ENCODE measurements at places on chromosomes 2 and 18. TPM values are rescaled to one million over a fixed set of nuclear protein-coding genes. Genes with fewer than 3 reads are reported as not detected.

AQP12B gene
- total RNA-seq: not detected

REG3G gene
- total RNA-seq: not detected

VSNL1 gene
- not detected for total RNA-seq

ALKAL2 gene
- total RNA-seq: not detected

CHST9 gene
- not detected for total RNA-seq

HNRNPA3 gene
- total RNA-seq: 250 TPM

EPHA4 gene
- 36.4 TPM for total RNA-seq

SLC4A3 gene
- not detected for total RNA-seq

- DNase-seq: no peak
- H3K27me3 ChIP-seq: no peaks in the 10 kb centered on the region
- peak overlapping the region; percentile 71 for H3K4me3 ChIP-seq
- H3K36me3 ChIP-seq: peaks cover 30% of the 10 kb centered on the region
- H3K4me1 ChIP-seq: peaks cover 85% of the 10 kb centered on the region
These were observed 12.8 kb upstream of the WIPF1 start for GRCh38 chr2:174610243-174610995.

GRCh38 chr18:78925557-78926242 is 53.9 kb upstream of the SALL3 start:
- H3K4me3 ChIP-seq: no peak overlapping the region
- no peaks in the 10 kb centered on the region for H3K4me1 ChIP-seq
- no peaks in the 10 kb centered on the region for H3K36me3 ChIP-seq

DNA sequence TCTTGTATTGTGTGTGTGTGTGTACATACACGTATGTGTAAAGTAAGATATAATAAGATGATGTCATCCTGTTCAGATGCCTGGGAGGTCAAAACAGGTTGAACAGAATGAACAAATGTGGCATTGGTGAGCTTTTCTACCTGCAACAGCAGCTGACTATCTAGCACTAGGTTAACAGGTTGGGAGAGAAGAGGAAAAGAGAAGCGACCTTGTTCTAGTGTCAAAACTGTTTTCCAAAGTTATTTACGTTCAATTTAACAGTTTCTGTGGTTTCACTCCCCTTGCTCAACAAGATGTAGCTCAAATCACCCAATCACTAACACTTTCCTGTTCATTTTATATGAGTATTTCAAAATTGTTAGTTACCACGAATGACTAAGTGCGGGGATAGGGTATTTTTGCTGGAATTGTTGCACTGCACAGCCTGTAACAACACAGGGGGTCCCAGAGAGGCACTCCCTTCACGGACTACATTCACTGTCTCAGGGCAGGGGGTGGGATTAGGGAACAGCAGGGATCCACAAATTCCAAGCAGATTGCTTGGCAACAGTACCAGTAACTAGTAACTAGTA is 67.5 kb upstream of the DTNB start:
- peaks cover 41% of the 10 kb centered on the region for H3K36me3 ChIP-seq
- DNase-seq: no peak
- no peak overlapping the region for H3K4me3 ChIP-seq
- no peak overlapping the region for H3K27ac ChIP-seq
- no peaks in the 10 kb centered on the region for H3K27me3 ChIP-seq

- H3K27ac ChIP-seq: no peak overlapping the region
- H3K4me3 ChIP-seq: no peak overlapping the region
- peaks cover 6% of the 10 kb centered on the region for H3K4me1 ChIP-seq
- H3K27me3 ChIP-seq: peaks cover 38% of the 10 kb centered on the region
These were observed 562 bp upstream of the MFSD2B start for GRCh38 chr2:24009367-24009679.

DNA sequence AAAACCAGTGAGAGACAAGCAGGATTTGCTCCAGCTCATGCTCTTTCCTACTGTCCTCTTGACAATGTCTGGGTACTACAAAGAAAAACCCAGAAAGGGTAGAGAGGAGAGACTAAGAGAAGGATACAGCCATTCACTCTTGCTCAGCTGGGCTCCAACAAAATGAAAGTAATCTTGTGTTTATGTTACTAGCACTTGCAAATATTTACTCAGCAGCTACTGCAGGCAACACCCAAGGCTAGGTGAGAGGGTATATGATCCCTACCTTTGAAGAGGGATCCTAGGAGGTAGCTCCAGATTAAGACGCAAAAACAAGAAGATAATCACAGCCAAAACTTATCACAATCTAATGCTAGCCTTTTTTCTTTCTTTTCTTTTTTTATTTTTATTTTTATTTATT is 329.6 kb upstream of the ACVR2A start:
- peaks cover 5% of the 10 kb centered on the region for H3K27me3 ChIP-seq
- H3K27ac ChIP-seq: no peak overlapping the region
- peaks cover 9% of the 10 kb centered on the region for H3K4me1 ChIP-seq
- peaks cover 7% of the 10 kb centered on the region for H3K36me3 ChIP-seq
- DNase-seq: no peak

DNA sequence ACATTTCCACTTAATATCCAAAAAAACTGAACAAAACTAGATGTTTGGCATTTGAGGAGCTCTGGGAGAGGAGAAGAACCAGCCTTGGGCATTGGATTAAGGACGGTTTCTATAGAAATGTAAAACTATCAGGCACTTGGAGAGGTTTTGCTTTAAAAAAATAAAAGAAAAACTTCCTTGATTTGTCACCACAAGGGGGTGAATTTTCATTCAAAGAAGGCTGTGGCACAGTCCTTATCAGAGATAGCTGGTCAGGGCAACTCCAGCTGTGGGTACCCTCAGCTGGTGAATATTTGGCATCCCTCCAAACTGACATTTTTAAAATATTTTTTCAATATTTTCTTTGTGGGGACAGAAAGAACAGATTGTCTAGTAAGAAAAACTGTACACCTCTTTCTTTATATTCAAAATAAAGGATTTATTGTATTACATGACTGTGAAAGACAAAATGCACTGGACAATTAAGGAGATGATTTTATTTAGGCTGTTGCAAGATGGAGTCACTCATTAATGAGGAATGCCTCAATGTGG is 46.1 kb upstream of the TBC1D8 start:
- DNase-seq: no peak
- H3K4me1 ChIP-seq: no peaks in the 10 kb centered on the region
- H3K27ac ChIP-seq: no peak overlapping the region
- no peaks in the 10 kb centered on the region for H3K36me3 ChIP-seq
- no peak overlapping the region for H3K4me3 ChIP-seq
- H3K27me3 ChIP-seq: peaks cover 2% of the 10 kb centered on the region

DNA sequence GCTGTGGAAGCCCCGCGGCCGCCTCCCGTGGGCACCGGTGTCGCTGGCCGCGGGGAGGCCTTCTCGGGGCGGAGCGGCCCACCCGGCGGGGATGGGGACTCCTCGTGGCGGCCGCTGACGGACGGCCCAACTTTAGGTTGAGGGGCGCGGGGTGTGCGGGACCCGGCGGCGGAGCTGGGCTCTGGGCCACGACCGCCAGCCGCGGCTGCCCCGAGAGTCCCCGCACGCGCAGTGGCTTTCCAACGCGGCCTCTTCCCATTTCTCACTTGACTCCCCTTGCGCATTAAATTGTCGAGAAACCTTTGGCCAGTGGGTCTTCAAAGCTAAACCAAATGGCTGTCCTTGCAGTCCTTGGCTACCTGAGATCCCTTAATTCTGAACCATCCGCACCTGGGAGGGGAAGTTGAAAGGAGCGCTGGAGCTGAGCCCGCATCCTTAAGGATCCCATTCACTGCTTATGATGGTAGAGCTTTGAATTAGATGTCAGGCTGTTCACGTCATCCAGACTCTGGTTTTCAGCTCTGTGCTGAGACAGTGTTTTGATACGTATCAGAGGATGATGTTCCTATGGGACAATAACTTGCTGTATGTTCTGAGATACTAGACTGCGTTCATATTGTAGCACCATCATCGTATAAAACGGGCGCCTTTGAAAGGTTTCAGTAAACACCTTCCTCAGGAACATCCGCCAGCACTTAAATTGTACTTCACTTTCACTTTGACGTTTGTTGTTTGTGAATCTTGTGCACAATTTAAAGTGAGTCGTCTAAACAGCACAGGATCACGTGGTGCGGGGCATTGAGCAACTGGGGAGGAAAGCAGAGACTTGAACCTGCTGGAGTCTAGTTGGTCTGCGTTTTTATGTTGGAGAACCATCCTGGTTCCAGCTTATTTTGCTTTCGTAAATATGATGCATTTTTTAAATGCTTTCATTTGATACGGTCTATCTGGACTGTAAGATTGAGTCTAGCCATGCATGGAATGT is 874 bp downstream of the CLIP4 start:
- peaks cover 12% of the 10 kb centered on the region for H3K36me3 ChIP-seq
- H3K27ac ChIP-seq: peak overlapping the region; percentile 95
- peaks cover 27% of the 10 kb centered on the region for H3K4me1 ChIP-seq
- peaks cover 15% of the 10 kb centered on the region for H3K27me3 ChIP-seq

GRCh38 chr2:148967578-148967977 is 70.9 kb upstream of the LYPD6B start:
- H3K4me1 ChIP-seq: peaks cover 21% of the 10 kb centered on the region
- no peak for DNase-seq
- H3K36me3 ChIP-seq: no peaks in the 10 kb centered on the region

- no peak overlapping the region for H3K4me3 ChIP-seq
- no peaks in the 10 kb centered on the region for H3K4me1 ChIP-seq
- H3K27ac ChIP-seq: no peak overlapping the region
- no peaks in the 10 kb centered on the region for H3K36me3 ChIP-seq
- no peaks in the 10 kb centered on the region for H3K27me3 ChIP-seq
- DNase-seq: no peak
These were observed 144.8 kb downstream of the ZNF804A start for GRCh38 chr2:184743096-184743495.

DNA sequence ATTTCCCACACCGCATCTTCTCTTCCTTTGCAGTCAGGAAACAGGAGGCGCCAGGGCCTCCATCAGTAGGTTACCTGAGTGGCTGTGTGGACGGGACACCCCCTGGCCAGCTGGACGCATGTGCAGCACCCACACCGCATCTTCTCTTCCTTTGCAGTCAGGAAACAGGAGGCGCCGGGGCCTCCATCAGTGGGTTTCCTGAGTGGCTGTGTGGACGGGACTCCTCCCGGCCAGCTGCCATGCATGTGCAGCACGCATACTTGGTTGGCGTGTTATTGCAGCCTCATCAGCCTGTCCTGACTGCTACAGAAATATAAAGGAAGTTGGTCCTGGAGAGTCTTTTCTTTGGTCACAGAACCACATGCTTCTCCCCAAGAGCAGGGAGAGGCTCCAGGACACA is 74.6 kb downstream of the DCDC2C start:
- DNase-seq: no peak
- peaks cover 8% of the 10 kb centered on the region for H3K4me1 ChIP-seq
- H3K36me3 ChIP-seq: no peaks in the 10 kb centered on the region
- H3K27me3 ChIP-seq: peaks cover 12% of the 10 kb centered on the region
- no peak overlapping the region for H3K27ac ChIP-seq

DNA sequence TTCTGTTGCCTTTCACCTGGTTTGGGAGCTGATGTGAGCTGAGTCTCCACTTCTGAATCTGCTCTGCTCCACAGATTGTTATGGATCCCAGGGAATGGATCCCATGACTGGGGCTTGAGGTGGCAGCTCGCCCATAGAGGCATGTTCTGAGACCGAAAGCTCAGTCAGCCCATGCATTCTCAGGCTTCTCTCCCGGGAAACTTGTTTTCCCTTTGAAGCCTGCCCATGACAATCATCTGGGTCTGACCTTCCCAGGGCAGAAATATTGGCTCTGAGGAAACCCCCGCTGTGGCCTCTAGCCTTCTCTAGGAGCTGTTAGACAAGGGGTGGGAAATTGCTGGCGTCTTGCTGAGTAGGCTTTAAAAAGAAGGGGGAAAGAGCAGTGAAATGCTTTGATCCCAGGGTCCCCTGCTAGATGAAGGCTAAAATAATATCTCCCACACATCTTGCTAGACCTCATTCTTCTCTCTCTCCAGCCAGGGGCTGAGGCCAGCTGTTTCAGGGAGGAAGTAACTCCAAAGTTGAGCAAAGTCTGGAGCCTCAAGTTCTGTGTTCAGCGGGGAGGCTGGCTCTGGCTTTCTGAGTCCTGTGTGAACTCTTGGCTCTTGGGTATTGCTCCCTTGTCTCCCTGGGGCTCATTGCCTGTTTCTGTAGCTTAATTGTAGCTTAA is 2.0 kb downstream of the VAMP8 start:
- no peak for DNase-seq
- peak overlapping the region; percentile 92 for H3K4me3 ChIP-seq
- H3K36me3 ChIP-seq: peaks cover 24% of the 10 kb centered on the region
- no peaks in the 10 kb centered on the region for H3K27me3 ChIP-seq
- H3K4me1 ChIP-seq: peaks cover 39% of the 10 kb centered on the region
- peak overlapping the region; percentile 90 for H3K27ac ChIP-seq

DNA sequence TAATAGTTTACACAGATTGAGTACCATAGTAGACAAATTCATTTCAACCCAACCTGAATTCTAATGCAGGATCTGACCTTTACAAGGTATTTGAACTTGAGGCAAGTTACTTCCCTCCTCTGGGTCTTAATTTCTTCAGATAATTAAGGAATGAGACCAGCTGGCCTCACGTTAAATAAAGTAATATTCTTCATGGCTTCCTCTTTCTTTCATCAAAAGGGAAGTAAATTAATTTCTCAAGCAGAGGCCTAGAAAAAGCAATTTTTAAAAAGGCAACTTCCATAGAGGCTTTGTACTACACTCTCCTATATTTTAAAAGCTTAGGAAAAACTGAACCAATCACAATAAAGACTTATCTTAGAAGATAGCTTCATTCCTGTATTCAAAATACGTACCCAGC is 109.2 kb downstream of the EXOC6B start:
- no peak overlapping the region for H3K4me3 ChIP-seq
- no peak overlapping the region for H3K27ac ChIP-seq
- H3K36me3 ChIP-seq: peaks cover 15% of the 10 kb centered on the region
- H3K27me3 ChIP-seq: no peaks in the 10 kb centered on the region

DNA sequence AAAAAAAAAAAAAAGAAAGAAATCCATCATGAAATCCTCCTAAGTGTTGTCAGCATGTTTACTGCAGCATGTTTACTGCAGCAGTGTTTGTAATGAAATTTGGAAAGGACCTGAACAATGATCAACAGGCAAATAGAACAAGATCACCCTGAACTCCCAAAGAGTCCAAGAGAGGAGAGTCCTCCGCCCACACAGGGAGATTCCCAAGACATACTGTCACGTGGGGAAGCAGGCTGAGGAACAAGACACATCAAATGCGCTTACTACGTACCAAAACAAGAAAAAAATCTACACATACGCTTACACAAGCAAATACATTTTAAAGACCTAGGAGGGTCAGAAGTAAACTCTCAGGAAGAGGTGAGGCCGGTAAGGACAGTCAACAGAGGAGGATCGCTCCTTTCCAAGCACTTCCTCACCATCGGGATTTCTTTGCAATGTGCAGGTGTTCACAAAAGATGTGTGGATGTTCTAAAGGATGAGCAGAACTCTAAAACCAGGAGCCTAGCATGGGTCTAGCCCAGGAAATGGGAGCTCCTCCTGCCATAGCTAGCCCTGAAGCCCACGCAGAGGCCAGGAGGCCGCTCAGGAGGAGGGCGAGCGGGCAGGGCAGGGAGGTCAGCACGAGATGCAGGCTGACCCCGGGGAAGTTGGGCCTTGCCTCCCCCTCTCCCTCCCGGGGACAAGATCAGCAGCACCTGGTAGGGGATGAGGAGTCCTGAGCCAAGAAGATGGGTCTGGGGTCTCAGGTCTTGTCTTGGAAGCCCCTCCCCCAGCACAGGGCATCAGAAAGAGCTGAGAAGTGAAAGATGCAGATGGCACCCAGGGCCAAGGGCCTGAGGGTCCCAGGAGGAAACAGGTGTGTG is 66.4 kb downstream of the ZNF516 start:
- peaks cover 9% of the 10 kb centered on the region for H3K4me1 ChIP-seq
- no peak for DNase-seq
- no peak overlapping the region for H3K4me3 ChIP-seq
- no peaks in the 10 kb centered on the region for H3K36me3 ChIP-seq

GRCh38 chr2:208415255-208415654 is 8.7 kb downstream of the PTH2R start:
- no peak overlapping the region for H3K4me3 ChIP-seq
- H3K27ac ChIP-seq: no peak overlapping the region
- DNase-seq: no peak
- H3K27me3 ChIP-seq: peaks cover 4% of the 10 kb centered on the region
- H3K36me3 ChIP-seq: no peaks in the 10 kb centered on the region
- H3K4me1 ChIP-seq: no peaks in the 10 kb centered on the region
